ENCODE measurements at places on chromosomes 7 and 10. TPM values are rescaled to one million over a fixed set of nuclear protein-coding genes. Genes with fewer than 3 reads are reported as not detected.

The SFTPD gene
- not detected for total RNA-seq

- no peak for DNase-seq
These were observed 817 bp downstream of the MLLT10 start for GRCh38 chr10:21534604-21535493.

The UPK3B gene
- not detected for total RNA-seq

The PTPRN2 gene
- 2.5 TPM for total RNA-seq

DNA sequence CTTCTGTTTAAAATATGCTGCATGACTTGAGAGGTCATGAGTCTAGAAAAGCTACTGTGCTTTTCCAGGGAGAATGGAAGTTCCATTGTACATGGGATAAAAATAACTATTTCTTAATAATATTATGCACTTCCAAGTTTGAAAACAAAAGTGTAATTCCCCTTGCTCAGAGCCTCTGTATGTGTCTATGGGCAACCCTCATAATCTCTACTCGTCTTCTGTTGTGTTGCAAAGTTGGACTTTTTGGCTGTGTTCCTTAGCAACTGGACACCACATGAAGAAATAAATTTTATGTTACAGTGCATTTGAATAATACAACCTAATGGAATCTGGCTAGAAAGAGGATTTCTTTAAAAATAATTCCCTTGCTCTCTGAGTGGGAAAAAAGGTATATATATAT, 242.6 kb downstream of the TWIST1 start:
- no peak for DNase-seq

The ZNF853 gene
- total RNA-seq: 5.6 TPM

The TMEM270 gene
- total RNA-seq: not detected

The CRPPA gene
- total RNA-seq: 1.8 TPM

The AKR1C2 gene
- 4.4 TPM for total RNA-seq

- DNase-seq: peak; percentile 56
These were observed 125.4 kb upstream of the BET1 start for GRCh38 chr7:94129443-94130140.

DNA sequence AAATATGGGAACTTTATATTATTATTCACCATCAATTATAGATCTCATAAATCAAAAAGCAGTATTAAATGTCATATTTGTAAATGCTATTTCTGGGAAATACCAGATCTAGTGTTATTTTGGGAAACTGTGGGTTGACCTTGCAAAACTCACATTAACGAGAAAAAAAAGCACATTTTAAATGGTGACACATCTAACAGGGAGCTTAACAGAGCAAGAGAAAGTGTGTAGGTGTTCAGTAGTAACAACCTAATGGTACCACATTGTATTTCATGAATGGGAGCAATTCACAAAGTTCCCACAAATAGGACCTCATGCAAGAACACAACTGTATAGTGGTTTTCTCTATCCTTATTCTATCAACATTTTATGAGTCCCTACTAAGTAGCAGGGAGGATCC, 26.2 kb upstream of the HDAC9 start:
- no peak for DNase-seq

The POLR1F gene
- 28.1 TPM for total RNA-seq

The SPDYE11 gene
- total RNA-seq: not detected

GRCh38 chr7:32070406-32071360, at the start of gene PDE1C:
PDE1C (minus strand) TSS chr7:32070407.
- no peak for DNase-seq

DNA sequence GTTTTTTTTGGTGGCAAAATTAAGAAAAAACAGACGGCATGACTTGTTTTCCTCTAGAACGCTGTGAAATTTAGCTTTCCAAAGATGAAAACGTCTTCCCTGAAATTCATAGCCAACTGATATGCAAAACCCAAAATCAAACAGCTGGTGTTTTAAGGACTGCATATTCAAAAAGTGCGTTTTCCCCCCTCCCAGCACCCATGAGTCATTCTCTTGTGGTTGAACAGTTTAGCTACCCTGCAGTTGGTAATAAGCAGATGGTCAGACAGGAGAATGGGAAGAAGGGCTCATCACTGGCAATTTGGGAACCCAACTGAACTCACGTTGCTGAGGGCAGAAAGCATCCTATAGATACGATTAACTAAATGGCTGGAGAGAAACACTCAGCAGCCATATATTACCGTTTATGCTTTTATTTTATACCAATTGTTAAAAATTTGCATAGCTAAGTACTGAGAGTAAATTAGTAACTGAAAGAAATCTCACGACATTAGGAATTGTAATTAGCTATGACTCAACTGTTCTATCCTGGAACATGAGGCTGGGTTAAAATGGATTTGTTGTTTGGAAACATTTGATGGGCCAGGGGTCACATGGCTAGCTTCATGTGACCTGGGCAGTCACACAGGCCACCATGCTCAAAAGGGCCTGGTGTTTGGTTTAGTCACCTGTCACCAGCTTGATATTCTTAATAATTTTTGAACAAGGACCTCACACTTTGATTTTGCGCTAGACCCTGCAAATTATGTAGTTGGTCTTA, 343.1 kb downstream of the PHTF2 start:
- DNase-seq: no peak

The ANKRD2 gene
- 6.8 TPM for total RNA-seq

- no peak for DNase-seq
These were observed 36.0 kb upstream of the SLC26A3 start for GRCh38 chr7:107838816-107839565.

The NAT16 gene
- total RNA-seq: 0.12 TPM

- no peak for DNase-seq
These were observed 118.1 kb downstream of the WDR11 start for GRCh38 chr10:120969219-120969645.

GRCh38 chr7:46707973-46708372, 786.9 kb upstream of the IGFBP3 start:
- DNase-seq: no peak

DNA sequence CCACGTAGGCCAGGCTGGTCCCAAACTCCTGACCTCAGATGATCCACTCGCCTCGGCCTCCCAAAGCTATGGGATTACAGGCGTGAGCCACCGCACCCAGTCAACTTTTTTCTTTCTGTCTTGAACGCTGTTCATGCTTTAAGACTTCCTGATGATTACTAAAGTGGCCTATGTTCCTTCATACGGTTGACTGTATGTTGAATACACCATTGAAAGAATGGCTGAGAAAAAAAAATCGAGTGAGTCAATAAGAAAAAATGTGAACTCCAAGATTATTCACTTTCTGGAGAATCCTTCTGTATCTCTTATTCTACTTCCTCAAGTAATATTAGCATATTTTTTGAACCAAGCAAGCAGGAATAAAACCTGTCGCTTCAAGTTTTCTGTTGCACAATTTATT, 955.0 kb downstream of the GATA3 start:
- no peak for DNase-seq

DNA sequence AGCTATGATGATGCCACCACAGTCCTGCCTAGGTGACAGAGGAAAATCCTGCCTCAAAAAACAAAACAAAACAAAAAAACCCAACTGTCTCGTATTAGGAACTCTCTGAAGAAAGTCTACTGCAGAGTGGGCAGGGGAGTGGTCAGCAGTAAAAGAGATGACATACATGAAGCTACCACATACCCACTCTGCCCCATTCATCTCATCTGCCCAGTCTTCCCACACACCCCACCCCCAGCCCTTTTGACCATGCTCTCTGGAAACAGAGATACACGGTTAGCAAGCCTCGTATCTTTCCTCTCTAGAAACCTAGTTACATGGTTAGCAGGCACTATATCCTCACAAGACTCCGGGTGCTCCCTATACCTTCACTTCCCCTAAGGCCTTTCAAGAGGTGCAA, 8.3 kb downstream of the SLC37A3 start:
- DNase-seq: no peak

The TAS2R3 gene
- 0.35 TPM for total RNA-seq

- no peak for DNase-seq
These were observed 777.7 kb downstream of the PHTF2 start for GRCh38 chr7:78576236-78576635.

The PLEKHS1 gene
- total RNA-seq: not detected

GRCh38 chr10:28253169-28253785, 49.6 kb downstream of the MPP7 start:
- no peak for DNase-seq

DNA sequence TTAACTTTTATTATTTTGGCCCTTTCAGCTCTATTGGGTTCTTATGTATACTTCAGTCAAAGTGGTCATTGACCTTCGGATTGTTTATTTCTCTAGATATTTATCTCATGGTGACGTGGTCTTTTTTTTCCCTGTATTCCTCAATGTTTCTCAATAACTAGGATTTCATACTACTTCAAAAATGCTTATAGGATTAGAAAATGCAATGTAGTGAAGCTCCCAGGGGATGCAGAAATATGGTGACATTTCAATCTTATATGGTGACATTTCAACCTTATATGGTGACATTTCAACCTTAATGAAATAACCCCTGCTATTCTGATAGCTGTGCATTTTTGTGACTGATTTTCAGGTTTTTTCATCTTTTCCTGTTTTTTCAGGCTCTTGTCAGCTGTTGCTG, 51.4 kb downstream of the CHRM2 start:
- no peak for DNase-seq

The EBF3 gene
- total RNA-seq: not detected

DNA sequence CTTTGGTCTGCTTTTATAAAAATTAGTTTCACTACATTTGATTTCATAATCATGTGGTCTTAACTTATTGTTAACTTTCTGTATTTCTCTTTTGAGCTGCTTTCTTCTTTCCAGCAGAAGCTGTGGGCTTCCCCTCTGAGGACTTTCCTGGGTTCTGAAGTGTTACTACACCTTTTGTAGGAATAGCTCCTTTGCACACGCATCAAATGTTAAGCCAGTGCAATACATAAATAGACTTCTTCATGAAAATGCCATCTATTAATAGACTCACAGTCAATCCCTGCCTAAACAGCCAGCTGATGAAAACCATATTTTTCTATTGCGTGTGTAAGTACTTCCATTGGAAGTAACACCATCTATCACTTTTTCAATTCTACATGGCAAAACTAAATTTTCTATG, 1.5 kb downstream of the ABCB4 start:
- DNase-seq: no peak

The TMEM236 gene
- total RNA-seq: 0.07 TPM

DNA sequence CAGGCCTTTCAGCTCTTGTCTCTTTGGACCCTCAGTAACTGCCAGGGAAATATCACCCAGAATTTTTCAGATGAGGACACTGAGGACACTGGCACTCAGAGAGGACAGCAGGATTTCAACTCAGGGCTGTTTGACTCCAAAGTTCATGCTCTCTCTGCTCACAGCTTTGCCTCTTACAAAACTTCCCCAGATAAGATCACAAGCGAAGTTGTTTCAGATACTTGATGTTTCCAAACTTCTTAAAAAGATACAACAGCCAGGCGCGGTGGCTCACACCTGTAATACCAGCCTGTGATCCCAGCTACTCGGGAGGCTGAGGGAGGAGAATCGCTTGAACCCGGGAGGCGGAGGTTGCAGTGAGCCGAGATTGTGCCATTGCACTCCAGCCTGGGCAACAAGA, 32.4 kb upstream of the ZRANB1 start:
- DNase-seq: no peak

The FAM241B gene
- total RNA-seq: 4.2 TPM

- DNase-seq: no peak
These were observed 111.6 kb upstream of the ZNF722 start for GRCh38 chr7:63887031-63887430.

- no peak for DNase-seq
These were observed 133.6 kb upstream of the PRKCQ start for GRCh38 chr10:6713716-6714115.

- DNase-seq: no peak
These were observed 178.6 kb downstream of the POLR1F start for GRCh38 chr7:19530261-19530660.

The ASB10 gene
- total RNA-seq: not detected

DNA sequence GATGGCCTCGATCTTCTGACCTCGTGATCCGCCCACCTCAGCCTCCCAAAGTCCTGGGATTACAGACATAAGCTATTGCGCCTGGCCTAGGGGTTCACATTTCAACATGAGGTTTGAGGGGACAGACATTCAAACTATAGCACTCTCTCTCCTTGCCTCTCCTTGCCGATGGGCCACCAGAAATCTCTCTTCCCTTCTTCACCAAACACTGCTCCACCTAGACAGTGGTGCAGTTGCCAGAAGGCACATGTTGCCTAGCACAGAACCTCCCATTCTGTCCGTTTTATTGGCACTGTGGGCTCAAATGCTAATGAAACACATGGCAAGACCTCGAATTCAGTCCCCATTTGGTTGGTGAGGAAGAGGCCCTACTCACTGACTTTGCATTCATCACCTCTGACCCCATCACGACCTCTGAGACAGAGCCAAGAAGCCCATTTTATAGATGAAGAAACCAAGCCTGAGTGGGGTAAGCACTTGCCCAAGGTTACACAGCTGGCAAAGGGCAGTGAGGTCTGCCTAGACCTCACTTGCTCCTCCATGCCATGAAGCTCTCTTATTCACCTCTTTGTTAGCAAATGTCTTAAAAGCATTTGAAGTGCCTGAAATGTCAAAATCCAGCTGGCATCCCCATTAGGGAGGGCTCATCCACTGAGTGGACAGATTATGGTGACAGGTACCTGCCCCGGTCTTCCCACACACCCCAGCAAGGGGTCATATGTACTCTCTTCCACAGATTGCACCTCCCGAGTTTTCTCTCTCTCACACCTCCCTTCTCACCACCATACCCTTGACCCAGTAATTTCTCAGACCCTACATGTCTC, 34.0 kb downstream of the GPRIN2 start:
- no peak for DNase-seq

DNA sequence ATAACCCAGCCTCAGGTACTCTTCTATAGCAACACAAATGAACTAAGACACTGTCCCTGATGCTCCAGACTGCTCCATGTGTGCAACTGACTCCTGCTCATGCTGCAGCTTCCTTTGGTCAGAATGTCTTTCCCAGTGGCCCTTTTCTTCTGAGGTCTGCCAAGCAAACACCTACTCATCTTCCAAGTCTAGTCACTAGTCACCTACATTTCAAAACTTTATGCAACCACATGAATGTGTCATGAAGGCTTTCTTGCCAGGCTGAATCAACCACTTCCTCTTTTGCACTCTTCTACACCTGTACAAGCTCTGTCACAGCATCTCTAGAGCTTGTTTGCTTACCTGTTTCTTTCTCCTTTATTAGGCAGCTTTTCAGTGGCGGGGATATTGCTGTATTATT, 75.8 kb downstream of the LSMEM1 start:
- no peak for DNase-seq

The ELAPOR2 gene
- total RNA-seq: 1.9 TPM

DNA sequence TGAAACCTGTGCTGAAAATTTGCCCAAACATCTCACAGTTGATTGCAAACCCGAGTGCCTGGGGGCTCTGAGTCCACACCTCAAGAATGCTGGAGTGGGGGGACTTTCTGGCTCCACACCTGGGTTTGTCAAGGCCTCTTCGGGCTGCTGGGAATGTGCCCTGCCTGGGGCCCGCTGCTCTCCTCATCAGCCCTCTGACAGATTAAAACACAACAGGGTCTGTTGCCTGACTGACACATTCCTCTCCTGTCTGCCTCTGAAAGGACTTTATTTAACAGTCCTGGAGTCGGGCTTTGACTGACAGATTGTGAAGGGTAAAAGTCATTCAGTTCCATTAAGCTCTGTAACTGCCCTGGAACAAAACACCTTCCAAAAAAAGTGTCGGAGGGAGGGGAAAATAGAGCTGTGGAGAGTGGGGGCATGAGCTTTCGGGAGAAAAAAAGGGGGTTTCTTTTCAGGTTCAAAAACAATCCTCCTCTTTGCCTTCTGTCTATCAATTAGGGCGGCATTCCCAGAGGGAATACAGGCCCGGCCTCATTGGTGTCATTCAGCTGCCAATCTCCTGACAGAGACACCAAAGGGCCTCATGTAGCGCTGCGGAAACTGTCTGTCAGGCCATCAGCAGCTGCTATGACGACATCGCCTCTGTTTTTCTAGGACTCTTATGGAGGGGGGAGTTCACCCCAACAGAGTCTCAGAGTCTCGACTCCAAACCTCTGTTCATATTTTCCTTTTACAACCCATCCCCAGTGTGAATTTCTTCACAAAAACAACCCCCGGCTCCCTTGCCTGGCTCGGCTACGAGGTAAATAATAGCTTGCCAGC, 398.8 kb upstream of the NFE2L3 start:
- no peak for DNase-seq
